ENCODE measurements at places on chromosomes 5 and 9.

DNA sequence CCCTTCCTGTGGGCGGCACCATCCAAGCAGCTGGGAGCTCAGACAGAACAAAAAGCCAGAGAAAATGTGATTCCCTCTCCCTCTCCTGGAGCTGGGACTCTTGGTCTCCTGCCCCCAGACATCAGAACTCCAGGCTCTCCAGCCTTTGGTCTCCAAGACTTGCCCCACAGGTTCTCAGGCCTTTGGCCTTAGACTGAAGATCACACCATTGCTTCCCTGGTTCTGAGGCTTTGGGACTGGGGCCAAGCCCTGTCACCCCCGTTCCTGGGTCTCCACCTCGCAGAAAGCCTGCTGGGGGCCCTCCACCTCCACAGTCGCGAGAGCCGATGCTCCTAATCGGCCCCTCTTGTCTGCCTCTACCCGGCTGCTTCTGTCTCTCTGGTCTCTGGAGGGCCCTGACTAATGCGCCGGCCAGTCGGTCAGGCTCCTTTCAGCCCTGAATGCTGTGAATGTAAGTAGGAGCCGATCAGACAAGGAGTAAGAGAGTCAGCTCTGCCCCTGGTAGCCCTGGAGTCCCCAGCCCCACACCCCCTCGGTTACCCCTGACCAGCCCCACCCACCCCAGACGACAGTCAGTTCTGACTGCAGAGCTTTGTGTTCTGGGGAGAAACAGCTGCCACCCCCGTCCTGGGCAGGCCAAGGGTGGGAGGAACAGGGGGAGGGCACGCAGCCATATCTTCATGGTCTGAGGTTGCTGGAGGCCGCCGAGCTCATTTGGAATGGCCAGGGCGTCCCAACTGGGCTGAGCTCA lies 57.5 kb downstream of the VAV2 start:
- peaks cover 11% of the 10 kb centered on the region for H3K36me3 ChIP-seq
- H3K4me1 ChIP-seq, result peaks cover 23% of the 10 kb centered on the region
- no peak overlapping the region for H3K27ac ChIP-seq
- no peak overlapping the region for H3K4me3 ChIP-seq
- H3K27me3 ChIP-seq, result no peaks in the 10 kb centered on the region
- DNase-seq, result no peak

- peaks cover 5% of the 10 kb centered on the region for H3K4me1 ChIP-seq
- H3K36me3 ChIP-seq, result peaks cover 4% of the 10 kb centered on the region
- no peak for DNase-seq
- H3K4me3 ChIP-seq, result no peak overlapping the region
Observed at GRCh38 chr5:10202089-10202910, 47.4 kb downstream of the ATPSCKMT start.

DNA sequence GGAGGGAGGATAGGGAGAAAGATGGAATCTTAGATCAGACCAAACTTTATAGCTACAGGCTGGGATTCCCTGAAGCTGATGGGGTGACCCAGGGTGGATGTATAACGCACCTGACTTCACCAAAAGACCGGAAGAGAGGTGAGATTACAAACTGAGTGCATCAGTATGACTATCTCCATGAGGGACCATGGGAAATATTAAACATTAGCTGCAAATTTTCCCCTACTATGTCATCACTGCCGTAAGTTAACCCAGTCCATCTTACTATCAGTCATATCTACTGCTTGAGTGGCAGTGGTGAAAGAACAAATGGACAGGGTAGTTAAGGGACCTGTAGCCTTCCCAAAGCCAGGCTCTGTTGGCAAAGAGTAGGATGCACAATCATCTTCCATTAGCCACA lies 368.3 kb downstream of the EFNA5 start:
- no peak overlapping the region for H3K27ac ChIP-seq
- no peak overlapping the region for H3K4me3 ChIP-seq
- DNase-seq, result no peak
- H3K36me3 ChIP-seq, result no peaks in the 10 kb centered on the region

DNA sequence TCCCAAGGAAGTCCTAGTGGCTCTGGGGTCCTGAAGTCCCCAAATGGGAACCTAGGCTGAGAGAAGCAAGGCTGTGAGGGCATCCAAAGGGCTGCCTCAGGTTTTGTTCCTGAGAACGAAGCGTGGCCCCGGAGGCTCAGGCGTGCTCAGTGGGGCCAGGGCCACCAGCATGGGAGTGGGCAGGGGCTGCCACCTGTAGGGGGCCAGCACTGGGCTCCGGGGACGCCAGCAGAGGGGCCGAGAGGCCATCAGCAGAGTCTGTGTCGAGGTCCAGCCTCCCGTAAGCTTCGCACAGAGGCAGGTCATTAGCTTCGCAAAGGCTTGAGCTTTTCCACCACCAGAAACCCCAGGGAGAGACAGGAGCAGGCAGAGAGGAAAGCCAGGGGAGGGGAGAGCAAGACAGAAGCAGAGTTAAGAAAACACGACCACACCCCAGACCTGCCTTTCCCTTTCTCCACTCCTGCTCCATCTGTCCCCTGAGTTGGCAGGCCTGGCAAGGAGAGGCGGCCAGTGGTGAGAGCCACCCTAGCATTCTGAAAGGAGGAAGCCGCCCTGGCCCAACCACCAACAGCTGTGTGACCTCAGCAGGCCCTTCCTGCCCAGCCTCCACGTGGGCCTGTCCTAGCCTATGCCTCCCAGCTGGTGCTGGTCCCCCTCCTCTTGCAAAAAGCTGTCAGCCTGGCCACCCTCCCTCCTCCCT lies 5.5 kb upstream of the SURF6 start:
- no peak overlapping the region for H3K4me3 ChIP-seq
- peaks cover 13% of the 10 kb centered on the region for H3K36me3 ChIP-seq
- no peak for DNase-seq
- H3K4me1 ChIP-seq, result peaks cover 3% of the 10 kb centered on the region

DNA sequence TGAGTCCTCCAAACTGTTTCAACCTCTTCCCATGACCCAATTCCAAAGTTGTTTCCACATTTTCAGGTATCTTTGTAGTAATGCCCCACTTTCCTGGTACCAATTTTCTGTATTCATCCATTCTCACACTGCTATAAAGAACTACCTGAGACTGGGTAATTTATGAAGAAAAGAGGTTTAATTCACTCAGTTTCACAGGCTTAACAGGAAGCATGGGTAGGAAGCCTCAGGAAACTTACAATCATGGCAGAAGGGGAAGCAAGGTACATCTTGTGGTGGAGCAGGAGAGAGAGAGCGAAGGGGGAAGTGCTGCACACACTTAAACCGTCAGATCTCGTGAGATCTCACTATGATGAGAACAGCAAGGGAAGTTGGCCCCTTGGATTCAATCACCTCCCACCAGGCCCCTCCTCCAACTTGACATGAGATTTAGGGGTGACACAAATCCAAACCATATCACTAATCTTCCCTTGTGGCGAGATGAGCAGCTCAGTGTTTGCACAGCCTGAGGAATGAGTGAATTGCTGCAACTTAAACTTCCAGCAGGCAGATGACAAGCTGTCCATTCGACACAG lies 42.9 kb downstream of the TRIP13 start:
- no peaks in the 10 kb centered on the region for H3K4me1 ChIP-seq
- H3K36me3 ChIP-seq, result no peaks in the 10 kb centered on the region

DNA sequence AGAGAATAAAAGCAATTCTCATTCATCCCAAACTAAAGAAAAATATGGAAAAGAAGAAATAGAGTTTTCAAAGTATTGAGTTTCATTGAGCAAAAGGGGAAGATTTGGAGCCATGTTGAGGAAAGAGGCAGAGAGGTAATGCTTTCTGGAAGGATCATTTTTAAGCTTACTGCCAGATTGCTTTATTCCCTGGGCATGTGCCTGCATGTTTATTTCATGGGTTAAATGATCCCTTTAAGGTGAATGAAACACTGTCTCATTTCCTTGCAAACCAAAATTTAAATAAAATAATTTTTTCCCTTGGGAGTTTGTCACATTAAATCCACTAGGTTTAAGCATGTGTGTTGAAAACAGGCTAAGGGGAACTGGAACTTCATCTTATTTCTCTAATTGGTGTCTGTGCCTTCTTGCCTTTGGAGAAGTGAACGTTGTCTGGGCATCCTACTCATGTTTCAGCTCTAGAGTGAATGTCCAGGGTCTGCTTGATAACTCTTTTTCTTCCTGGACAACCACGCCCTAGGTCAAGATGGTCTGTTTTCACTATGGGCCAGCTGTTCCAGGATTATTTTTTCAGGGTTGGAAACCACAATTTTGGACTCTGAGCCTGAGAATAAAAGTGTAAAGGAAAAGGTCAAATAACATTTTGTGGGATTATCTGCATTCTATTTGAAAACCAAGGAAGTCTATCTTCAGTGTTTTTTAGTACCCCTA lies 114.1 kb upstream of the ELL2 start:
- no peaks in the 10 kb centered on the region for H3K36me3 ChIP-seq
- H3K4me3 ChIP-seq, result no peak overlapping the region
- H3K27me3 ChIP-seq, result no peaks in the 10 kb centered on the region
- H3K27ac ChIP-seq, result peak overlapping the region; percentile 37
- DNase-seq, result no peak

DNA sequence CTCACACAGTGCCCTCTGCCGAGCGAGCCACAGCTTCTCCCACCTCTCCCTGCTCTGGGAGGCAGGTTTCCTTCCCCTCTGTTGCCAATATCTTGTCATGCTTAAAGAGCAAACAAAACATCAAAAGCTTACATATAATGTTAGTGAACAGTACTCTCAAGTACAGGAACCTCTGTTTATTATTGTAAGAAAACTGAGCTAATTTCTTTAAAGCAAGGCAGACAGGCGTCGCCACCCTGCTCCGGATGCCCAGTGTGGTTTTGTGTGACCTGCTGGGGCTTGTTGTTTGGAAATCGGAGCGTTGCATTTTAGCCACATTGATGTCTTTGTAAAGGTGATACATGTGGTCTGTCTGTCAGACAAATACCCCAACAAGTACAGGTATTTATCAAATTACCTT lies 401.4 kb upstream of the IRX1 start:
- no peaks in the 10 kb centered on the region for H3K36me3 ChIP-seq
- DNase-seq, result no peak
- H3K27me3 ChIP-seq, result peaks cover 69% of the 10 kb centered on the region

- H3K4me3 ChIP-seq, result no peak overlapping the region
- H3K4me1 ChIP-seq, result peaks cover 6% of the 10 kb centered on the region
- DNase-seq, result no peak
- H3K27ac ChIP-seq, result peak overlapping the region; percentile 62
Observed at GRCh38 chr5:83306572-83307241, 164.8 kb upstream of the VCAN start.

DNA sequence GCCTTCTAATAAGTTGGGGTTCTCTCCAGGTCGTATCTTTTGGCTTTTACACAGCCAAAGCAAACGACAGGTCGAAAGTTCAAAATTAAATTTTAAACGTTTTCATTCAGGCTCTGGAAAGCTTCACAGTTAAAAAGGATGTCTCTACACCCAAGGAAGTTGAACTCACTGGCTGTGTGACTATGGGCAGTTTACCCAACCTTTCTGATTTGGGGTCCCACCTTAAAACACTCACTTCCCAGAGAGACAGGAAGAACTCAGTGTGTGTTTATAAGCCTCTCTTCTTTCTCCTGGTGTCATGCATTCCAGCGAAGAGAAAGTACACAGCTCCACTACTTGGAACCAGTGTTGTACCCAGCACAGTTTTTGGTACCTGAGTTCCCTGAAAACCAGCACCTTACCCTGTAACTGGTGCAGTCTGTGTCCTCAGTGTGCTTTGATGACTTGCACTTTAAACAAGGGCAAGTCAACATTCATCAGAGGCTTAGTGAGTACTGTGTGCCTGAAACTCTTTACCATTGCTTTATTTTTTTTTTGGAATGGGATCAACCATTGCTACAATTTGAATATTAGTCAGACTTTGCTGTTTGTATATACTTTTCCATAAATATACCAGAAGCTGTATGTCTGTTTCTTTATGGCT lies 1.7 kb downstream of the SRD5A1 start:
- peaks cover 3% of the 10 kb centered on the region for H3K36me3 ChIP-seq
- no peak overlapping the region for H3K27ac ChIP-seq
- peak overlapping the region; percentile 59 for H3K4me3 ChIP-seq
- peaks cover 13% of the 10 kb centered on the region for H3K4me1 ChIP-seq
- H3K27me3 ChIP-seq, result no peaks in the 10 kb centered on the region
- no peak for DNase-seq
